Glomerular endothelial cell (primary cell): ENCODE measurements at places on chromosomes 6 and 20. TPM values are rescaled to one million over a fixed set of nuclear protein-coding genes. Genes with fewer than 3 reads are reported as not detected.

PXMP4 gene
- 9.2 and 11.5 TPM in 2 replicates for total RNA-seq

HNF4A gene
- not detected in 2 replicates for total RNA-seq

ARHGAP40 gene
- 0.34 TPM in 1 of 2 replicates, not detected in the other for total RNA-seq

FAXC gene
- total RNA-seq = 0.82 and 2.5 TPM in 2 replicates

PM20D2 gene
- 6.8 and 12.4 TPM in 2 replicates for total RNA-seq

PPP1R16B gene
- total RNA-seq = 56.4 and 132 TPM in 2 replicates

C20orf144 gene
- total RNA-seq = not detected in 2 replicates

PRICKLE4 gene
- total RNA-seq = 5.4 and 6.4 TPM in 2 replicates

PDSS2 gene
- total RNA-seq = 6.3 and 7.8 TPM in 2 replicates

TMC2 gene
- total RNA-seq = not detected in 2 replicates

NOX3 gene
- total RNA-seq = not detected in 2 replicates

CFB gene
- total RNA-seq = 0.53 and 2.3 TPM in 2 replicates

SSTR4 gene
- not detected in 2 replicates for total RNA-seq
